ENCODE measurements at places on chromosomes 2 and 18.

DNA sequence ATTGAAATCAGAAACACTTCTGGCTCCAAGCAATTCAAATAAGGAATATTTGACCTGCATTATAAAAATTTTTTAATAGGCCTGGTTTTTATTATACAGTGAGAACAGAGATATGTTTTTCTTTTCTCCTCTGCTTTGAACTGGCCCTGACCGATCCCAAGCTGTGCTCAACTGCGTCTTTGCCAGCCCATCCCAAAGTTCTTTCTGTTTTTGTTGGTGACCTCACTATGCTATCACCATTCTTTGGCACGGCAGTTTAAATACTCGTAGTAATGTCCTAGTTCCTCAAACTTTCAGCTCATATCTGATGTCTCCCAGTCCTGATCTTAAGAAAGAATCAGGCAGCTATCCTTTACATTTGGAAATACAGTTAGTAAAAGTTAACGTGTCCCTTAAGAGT, 42.3 kb upstream of the NETO1 start:
- no peak for DNase-seq

- DNase-seq = peak; percentile 9
These were observed 615 bp downstream of the GORASP2 start for GRCh38 chr2:170929686-170930050.

DNA sequence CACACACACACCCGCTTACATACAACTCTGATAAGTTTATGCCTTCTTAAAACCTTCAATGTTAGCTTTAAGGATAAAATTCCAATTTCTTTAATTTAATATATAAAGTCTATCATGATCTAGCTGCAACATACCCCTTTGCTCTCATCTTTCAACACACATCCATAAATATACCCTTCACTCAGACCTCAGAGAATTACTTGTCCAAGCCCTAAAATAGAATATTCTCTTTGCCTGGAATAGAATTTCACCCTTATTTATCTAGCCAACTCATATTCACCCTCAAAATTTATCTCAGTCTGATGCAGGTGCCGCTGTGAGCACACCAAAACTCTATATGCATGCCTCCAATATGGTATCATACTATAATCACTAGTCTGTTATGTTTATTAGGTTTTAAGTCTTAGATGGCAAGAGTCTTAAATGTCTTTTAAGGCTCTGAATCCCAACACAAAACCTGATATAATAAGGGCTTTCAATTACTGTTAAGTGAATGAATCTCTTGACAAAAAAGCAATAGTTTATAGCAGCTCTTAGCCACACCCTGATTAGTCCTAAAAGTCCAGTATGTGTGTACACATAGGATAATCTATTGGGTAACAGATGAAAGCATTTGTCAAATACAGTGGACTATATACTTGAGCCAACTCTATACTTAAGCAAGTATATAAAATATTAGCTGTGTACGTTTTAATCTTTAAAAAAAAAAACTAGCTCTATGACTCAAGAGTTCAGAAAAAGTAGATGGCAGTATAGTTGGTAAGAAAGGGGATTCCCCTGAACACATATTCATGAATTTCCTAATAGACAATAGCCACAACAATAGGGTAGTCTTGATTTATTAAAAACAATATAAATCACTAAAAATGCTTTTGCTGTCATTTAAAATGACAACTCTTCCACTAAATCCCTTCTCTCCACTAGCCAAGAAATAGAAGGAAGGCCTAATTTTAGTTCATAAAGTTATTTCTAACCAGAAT, 144.5 kb downstream of the EXOC6B start:
- DNase-seq = no peak

DNA sequence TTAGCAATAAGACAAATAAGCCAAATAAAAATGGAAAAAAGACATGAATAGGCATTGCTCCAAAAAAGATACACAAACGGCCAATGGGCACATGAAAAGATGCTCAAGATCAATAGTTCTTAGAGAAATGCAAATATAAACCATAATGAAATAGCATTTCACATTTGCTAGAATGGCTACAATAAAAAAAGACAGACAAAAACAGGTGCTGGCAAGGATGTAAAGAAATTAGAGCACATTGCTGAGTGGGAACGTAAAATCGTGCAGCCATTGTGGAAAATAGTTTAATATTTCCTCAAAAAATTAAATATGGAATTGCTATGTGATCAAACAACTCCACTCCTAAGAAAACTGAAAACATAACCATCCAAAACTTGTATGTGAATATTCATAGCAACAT, 160.0 kb upstream of the SPATS2L start:
- DNase-seq = no peak

DNA sequence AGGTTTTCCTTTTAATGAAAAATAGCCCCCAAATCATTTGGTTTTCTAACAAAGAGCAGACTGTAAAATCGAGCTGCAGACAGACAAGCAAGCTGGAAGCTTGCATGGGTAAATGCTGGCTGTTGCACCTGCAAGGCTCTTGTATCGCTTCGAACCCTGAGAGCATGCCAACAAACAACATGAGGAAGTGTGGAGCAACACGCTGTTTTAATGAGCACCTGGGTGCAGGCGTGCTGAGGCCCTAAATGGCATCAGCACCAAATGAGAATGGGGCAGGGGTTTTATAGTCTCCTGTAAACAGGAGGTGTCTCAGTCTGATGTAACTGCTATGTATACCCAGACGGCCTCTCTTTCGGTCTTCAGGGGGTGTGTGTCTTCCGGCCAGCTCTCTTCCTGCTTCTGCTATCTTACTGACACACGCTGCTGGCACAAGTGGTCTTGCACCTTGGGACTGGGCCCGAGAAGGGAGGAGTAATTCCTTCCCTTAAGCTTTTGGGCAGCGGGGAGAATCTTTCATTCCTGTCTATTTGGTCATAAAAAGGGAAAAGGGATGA, 31.9 kb upstream of the CDH2 start:
- no peak for DNase-seq

GRCh38 chr18:77079954-77080682, 52.5 kb downstream of the MBP start:
- DNase-seq = no peak

DNA sequence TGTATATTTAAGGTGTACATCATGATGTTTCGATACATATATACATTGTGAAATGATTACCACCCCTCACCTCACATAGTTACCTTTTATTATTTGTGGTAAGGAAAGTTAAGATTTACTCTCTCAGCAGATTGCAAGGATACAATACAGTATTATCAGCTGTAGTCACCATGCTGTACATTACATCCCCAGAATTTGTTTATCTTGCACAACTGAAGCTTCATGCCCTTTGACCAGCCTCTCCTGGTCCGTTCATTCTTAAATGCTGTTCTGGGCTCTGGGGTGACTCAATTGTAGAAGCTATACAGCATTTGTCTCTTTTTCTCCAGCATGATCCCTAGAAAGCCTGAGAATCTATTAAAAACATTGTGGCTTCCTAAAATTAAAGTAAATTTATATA, 90.8 kb downstream of the PTPRM start:
- no peak for DNase-seq

DNA sequence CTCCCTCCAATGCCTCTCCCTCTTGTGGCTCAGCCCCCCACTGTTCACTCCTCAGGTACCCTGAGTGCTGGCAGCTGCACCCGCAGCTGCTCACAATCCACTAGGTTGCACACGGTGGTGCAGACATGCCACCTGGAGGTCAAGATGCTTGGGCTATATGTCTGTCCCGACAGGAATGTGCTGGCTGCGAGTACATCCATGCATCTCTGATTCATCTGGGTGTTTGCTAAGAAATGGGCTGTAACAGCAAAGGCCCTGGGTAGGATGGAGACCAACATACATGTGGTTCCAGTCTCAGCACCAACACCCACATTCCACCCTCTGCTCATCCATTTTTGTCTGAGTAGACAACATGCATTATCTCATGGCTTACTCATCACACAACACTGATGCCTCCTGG, 31.3 kb downstream of the ANKMY1 start:
- no peak for DNase-seq

DNA sequence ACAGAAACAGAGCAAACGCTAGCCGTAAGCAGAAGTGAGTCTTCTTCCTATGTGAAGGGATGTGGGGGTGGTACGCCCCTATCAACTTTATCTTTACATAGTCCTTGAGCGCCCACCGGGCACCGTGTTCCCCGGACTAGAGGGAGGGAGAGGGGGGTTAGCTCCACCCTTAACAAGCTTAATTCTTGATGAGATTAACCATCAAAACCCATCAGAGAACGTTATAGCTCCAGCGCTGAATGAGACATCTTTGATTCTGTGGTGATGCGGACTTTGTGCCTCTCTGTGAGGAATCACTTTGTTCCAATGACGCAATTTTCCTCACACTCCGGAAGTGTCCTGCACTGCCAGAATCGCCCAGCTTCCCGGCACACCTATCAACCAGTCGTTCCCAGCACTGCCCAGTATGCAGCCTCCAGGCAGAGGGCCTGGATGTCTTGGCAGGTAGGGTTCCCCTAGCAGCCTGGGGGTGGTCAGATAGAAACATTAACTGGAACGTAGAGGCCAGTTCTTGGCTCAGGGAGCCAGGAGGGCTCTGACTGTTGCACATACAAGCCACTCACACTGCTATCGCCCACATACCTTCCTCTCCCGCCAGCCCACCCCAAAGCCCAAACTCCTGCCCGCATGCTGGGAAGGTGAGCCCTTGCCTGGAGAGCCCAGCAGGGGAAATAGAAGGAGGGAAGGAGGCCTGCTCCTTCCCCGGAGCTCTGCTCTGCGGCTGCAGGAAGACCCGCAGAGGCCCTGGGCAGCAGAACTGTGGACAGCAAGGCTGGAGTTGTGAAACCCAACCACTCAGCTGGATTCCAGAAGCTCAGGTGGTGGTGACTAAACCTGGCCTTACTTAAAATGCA, 1.9 kb upstream of the ODC1 start:
- no peak for DNase-seq

DNA sequence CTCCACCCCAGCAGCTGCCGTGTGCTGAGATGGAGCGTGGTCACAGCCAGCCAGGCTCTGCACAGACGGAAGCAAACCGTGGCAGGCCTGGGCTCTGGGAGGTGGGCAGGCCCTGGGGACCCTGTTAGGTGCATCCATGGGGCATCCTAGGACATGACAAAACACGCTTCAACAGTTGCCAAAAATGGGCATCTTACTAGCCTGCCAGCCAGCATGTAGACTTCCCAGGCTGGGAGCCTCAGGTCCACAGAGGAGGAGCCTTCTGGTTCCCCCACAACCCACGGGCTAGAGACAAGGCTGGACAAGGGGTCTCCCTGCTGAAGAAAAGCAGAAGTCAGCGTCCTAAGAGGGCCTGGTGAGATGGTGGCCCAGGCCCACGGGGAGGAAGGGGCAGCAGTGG, 139.5 kb downstream of the HDAC4 start:
- no peak for DNase-seq

- no peak for DNase-seq
These were observed 18.7 kb upstream of the TFCP2L1 start for GRCh38 chr2:121303531-121304263.

DNA sequence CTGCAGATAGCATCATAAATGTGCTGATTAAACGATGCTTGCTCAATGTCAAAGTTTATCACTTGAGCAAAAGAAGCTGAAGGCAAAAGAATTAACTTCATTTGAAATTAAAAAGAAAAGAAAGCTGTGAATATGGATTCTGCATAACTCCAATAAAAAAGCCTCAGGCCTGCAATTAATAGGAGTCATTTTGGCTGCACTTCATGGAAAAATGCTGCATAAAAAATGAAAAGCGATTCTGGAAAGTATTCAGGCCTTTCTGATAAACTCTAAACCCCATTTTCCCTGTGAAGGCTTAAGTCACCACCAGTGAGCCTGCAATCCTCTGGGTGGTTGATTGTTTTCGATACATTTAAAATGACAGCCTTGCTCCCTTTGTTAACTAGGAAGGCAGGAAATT, 1793.4 kb downstream of the SUCLG1 start:
- no peak for DNase-seq

DNA sequence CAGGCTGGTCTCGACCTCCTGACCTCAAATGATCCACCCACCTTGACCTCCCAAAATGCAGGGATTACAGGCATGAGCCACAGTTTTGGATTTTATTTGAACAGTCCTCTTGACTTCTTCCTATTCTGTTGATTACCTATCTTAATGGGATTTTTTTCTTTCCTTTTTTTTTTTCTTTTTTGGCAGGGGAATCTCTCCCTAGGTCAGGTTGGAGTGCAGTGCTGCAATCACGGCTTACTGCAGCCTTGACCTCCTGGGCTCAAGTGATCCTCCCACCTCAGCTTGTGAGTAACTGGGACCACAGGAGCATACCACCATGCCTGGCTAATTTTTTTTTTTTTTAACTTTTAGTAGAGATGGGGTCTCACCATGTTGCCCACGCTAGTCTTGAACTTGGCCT, 2.8 kb downstream of the MTHFD2 start:
- no peak for DNase-seq

GRCh38 chr2:226721541-226721940, 78.1 kb downstream of the IRS1 start:
- no peak for DNase-seq

- DNase-seq = no peak
These were observed 57.6 kb downstream of the DOCK10 start for GRCh38 chr2:224984637-224985036.

DNA sequence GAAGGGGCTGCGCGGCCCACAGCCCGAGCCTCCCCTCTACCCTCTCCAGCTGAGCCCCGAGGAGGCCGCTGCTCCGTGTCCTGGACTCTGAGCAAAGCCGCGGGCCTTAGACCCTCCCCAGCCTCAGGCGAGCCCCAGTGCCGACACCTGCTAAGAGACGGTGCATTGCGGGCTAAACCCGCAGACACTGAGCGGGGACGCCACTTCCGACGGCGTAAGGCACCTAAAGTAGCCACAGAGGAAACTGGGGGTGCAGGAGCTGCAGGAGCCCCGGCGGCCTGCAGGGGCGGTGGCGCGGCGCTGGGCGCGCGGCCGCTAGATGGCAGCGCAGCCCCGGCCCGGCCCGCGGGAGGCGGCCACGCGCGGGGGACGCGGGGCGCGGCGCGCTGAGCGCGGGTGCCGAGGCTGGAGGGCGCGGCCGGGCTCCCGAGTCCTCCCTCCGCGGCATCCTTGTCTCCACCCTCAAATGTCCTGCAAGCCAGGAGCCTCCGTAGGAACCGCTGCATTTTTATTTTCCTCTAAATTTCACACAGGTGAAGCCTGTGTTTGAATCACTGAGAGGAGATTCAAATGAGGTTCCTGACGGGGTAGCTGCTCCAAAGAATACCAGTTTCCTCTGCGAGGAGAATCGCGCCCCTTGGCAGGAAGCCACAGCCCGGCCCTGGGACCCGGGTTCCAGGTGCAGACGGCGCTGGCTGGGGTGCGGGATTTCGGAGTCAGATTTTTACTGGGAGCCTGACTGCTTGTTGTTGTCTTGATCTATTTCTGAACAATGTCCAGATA, 650.5 kb downstream of the GALR1 start:
- DNase-seq = no peak

GRCh38 chr18:44799382-44799906, 118.8 kb downstream of the SETBP1 start:
- DNase-seq = no peak

- DNase-seq = no peak
These were observed 11.7 kb downstream of the TTC32 start for GRCh38 chr2:19890104-19890503.

DNA sequence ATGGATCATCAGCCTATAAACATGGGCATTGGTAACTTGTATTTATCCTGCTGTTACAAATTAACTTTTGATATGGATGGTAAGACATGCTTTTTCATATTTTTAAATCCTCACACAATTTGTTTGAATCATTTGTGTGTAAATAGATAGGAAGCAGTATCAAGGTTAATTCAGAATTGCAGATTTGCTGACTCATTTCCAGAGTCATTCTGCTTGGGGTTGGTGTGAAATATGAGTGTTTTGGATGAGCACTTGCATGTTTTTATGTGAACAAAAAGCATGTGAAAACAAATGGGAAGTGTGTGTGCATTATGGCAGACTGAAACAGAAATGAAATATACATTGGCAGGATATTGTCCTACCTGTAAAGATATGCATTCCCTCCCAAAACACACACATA, 11.8 kb downstream of the CCDC85A start:
- DNase-seq = no peak

Measured in stimulated activated CD8-positive, alpha-beta memory T cell treated with anti-CD3 and anti-CD28 coated beads, Interleukin-12 subunit alpha, Interleukin-12 subunit beta, amount 100 ng/mL, for 1 hour (primary cell).